ENCODE measurements at places on chromosomes 2 and 18. TPM values are rescaled to one million over a fixed set of nuclear protein-coding genes. Genes with fewer than 3 reads are reported as not detected.

- DNase-seq: no peak
Observed at GRCh38 chr2:14601156-14601770, 31.3 kb upstream of the LRATD1 start.

DNA sequence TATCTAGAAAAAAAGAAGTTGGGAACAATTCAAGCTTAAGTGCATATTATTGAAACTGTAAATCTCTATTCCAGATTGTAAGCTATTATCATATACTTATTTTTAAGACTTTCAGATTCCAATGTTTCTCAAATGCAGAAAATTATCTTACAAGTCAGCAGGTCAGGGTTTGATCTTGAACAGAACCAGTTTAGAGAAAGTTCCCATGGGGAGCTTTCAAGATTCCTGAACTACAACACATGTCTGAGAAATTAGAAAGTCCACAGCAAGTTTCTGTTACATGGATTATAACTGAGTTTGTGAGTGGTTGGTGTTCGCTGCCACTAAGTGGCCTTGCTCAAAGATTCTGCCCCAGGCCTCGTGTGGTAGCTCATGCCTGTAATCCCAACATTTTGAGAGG is 31.6 kb upstream of the SP3 start:
- no peak for DNase-seq

The TNFRSF11A gene
- 0.58 TPM for total RNA-seq

DNA sequence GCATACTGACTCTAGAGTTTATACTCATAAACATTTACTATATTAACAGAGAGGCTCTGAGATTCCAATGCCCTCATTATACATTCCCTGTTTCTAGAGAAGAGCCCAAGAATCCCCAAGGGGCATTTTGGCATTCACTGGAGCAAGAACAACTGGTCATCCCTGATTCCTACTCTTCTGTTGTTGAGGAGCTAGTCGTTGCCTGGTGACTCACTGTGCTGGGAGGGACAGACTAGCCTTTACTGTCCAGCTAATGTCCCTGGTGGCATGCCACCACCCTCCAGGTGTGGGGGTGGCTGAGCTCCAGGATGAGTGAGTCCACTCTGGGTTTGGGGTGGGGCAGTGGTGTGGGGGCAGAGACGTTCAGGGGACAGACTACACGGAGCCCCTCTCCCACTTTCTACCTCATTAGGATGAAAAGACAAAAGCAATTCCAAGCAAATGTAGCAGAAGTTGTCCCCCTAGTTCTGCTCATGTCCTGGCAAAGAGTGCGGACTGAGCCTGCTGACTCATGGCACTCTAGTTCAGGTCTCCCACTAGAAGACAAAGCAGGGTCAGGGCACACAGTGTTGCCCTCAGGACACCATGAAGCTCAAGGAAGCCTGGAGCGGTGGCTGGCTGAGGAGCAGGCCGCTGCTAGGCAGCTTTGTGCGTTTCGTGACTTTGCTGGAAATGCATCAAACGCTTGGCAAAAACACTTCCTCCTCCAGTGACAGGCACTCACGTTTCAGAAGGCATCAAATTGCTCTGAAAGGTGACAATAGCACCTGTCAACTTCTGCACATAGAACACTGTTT is 49.4 kb downstream of the RHOB start:
- no peak for DNase-seq

The ERICH2 gene
- not detected for total RNA-seq

DNA sequence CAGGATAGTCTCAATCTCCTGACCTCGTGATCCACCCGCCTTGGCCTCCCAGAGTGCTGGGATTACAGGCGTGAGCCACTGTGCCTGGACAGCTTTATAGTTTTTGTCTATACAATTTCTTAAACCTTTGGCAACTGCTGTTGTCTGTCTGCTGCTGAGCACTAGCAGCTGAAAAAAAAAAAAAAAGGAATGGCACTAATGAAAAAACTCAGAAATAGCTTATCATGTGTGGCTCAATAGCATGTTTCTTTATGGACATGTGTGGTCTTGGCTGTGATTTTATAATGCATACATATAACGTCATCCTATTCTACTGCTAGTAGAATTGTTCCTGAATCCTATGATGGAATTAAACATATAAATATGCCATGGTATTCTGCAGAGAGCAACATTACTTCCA is 231.2 kb downstream of the TPGS2 start:
- DNase-seq: no peak

- DNase-seq: no peak
Observed at GRCh38 chr2:167853717-167854116, 393.7 kb downstream of the STK39 start.

The UCN gene
- 1.3 TPM for total RNA-seq

DNA sequence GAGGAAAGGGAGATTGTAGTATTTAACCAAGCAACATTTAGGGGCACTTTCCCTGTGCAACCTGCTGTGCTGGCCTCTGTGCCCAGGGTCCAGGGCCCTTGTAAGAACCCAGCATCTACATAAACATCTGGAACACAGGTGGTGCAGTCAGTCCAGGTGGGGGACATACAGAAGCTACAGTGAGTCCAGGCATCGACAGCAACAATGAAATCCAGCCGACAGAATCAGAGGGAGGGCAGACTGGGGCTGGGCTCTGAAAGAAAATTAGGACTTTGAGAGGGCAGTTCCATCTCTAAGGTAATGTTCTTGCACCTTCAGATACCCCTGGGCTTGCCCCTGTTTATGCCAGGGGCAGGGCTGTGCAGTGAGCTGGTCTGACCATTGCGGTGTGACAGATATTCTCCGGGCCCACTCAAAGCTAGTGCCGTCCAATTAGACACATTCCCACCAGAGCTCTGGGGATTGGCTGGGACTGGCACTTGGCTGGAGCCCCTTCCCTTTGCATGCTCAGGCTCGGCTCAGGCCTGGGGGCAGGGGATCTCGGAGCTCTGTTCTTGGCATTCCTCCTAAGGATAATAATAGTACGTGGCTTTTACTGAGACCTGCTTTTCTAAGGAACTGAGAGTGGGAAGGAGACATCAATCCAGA is 5.4 kb downstream of the LBH start:
- no peak for DNase-seq

The COL5A2 gene
- 8.9 TPM for total RNA-seq

The IL1RL1 gene
- total RNA-seq: 3.7 TPM

DNA sequence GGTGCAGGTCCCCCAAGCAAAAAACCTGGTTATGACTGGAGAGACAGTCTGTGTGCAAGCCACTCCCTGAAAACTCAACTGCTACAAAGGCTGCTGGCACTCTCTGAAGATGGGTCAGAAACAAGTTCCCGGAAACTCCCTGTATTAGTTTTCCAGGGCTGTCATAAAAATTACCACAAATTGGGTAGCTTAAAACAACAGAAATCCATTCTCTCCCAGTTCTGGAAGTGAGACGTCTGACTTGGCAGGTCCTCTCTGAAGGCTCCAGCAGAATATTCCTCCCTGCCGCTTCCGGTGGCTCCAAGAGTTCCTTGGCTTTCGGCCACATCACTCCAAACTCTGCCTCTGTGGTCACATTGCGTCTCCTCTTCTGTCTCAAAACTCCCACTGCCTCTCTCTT is 30.1 kb upstream of the SERPINE2 start:
- DNase-seq: no peak

GRCh38 chr2:32852856-32853255 is 93.9 kb upstream of the LTBP1 start:
- DNase-seq: no peak

GRCh38 chr2:102841107-102841840 is 79.4 kb downstream of the TMEM182 start:
- DNase-seq: peak; percentile 28

GRCh38 chr2:152307863-152308262 is 27.1 kb upstream of the FMNL2 start:
- no peak for DNase-seq

- DNase-seq: no peak
Observed at GRCh38 chr2:58701688-58702301, 460.7 kb upstream of the FANCL start.

The RTTN gene
- 6.3 TPM for total RNA-seq
